ENCODE measurements at places on chromosomes 12 and 14.

GRCh38 chr12:54337854-54338650 is 13.1 kb downstream of the COPZ1 start:
- DNase-seq, result no peak

DNA sequence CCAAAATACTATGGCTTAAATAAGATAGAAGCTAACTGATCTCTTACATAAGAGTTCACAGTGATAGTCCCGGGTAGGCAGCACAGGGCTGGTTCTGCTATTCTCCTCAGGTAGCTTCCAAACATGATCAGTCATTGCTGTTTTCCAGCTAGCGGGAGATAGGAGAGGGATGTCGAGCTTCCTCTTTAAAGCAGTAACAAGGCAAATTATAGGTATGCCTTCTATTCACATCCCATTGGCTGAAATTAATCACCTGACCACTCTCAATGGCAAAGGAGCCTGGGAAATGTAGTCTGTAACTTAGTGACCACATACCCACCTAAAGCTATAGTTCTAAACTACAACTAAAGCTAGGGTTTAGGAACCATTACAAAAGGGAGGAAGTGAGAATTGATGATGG is 34.5 kb upstream of the VRK1 start:
- no peak for DNase-seq

- no peak for DNase-seq
Measured at GRCh38 chr12:124578445-124578844, 11.0 kb upstream of the NCOR2 start.

DNA sequence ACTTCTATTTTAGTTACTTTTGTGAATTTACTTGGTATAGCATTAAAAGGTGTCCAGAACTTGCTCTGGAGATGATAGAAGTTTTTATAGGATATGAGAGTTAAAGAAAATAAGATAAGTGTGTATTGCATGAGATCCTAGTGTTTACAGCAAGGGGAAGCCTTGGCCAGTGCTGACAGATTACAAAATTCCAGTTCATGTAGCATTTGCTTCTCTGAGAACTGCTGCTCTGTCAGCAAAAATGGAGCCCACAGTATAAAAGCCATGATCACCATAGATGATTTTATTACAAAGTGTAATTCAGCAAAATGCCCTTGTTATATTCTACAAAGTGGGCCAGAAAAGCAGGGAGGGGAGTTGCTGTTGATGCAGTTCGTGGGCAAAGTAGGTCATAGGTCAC is 40.0 kb upstream of the ATF1 start:
- no peak for DNase-seq

- DNase-seq, result no peak
Measured at GRCh38 chr12:11771895-11772502, 122.5 kb downstream of the ETV6 start.

Measured in stimulated activated CD8-positive, alpha-beta memory T cell treated with anti-CD3 and anti-CD28 coated beads, Interleukin-4, amount 100 ng/mL, for 1 hour (primary cell).